ENCODE measurements at places on chromosomes 4 and X.
A peak's percentile ranks its signal among the peaks of the same experiment; 100 is the strongest.

DNA sequence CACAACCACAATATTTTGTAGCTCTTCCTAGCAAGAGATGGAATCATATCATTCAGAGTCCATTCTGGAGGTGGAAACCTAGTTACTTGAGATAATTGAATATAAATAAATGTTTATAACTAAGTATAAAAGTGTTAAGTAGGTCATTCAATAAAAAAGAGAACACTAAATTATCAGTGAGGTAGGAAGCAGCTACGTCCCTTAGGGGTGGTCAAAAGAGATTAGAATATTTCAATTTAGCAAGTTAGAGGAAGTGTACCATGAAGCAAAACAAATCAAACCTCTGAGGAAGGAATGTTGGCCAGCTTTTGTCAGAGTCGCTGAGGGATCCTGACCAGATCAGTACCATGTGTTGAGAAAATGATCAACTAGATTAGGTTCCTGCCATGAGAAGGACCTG, 38.0 kb downstream of the GK2 start:
- no peak for DNase-seq

GRCh38 chr4:186012071-186012470, 56.9 kb upstream of the TLR3 start:
- no peak for DNase-seq

- no peak for DNase-seq
Observed at GRCh38 chr4:182881914-182882313, 35.3 kb downstream of the DCTD start.

GRCh38 chr4:76489686-76490161, 54.7 kb downstream of the SHROOM3 start:
- DNase-seq = no peak

GRCh38 chr4:148056879-148057278, 325.0 kb downstream of the ARHGAP10 start:
- DNase-seq = peak; percentile 15

DNA sequence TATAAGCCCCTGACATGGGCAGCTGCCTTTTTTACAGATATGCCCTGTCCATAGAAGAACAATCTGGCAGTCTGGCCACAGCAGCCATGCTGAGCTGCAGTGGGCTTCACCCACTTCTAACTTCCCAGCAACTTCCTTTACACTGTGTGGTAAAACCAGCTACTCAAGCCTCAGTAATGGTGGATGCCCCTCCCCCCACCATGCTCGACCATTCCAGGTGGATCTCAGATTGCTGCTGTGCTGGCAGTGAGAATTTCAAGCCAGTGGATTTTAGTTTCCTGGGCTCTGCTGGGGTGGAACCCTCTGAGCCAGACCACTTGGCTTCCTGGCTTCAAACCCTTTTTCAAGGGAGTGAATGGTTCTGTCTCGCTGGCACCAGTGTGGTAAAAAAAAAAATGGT, 355.9 kb upstream of the EDA2R start:
- DNase-seq = no peak

GRCh38 chr4:73952352-73952751, 29.5 kb downstream of the PF4 start:
- DNase-seq = no peak

DNA sequence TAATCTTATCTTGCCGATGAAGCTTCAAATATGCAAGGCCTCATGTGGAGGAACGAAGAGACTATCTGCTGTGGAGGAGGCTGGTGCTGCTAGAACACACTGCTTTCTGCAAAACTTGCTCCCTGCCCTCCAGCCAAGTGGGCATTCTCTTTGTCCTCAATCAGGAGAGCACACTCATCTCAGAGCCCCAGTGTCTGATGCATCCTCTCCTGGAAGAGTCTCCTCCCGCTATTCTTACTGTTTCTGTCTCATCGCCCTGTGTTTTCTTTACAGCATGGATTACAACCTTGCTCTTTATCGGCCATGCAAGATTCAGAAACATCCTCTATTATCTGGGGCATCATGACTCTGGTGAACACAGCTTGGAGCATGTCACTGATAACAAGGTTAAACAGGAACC, 68.2 kb upstream of the MTNR1A start:
- no peak for DNase-seq

DNA sequence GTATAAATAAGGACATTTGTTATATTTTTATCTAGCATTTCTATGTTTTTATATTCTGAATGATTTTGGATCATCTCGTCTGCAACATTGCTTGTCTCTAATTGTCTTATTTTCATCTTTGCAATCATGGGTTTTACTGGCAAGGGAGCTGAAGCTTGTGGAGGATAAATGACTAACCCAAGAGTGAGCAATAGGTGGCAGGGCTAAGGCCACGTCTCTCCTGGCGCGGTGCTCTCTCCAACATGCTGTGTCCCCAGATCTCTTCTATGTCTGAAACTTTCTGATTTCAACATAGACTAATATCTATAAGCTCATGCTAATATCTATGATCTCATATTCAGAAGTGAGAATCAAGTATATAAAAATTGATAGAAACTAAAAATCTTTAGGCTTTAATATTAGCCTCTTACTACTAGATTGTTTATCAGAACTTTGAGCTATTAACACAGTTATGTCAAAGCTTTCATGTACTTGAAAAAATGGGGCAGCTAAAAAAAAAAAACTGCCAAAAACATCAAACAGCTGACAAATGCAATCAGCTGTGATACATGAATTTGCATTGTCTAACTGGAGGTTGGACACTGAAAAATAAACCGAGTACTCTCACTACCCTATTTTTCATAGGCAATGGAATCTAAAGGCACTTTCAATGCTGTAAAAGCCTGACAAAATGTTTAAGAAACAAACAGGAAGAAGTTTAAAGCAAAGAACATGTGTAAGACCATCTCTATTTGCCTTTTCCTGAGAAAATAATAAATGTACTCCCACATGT, 169.2 kb downstream of the TMA16 start:
- no peak for DNase-seq

- no peak for DNase-seq
Observed at GRCh38 chr4:168999809-169000208, 10.2 kb downstream of the CBR4 start.
